ENCODE measurements at places on chromosomes 11 and 22. TPM values are rescaled to one million over a fixed set of nuclear protein-coding genes. Genes with fewer than 3 reads are reported as not detected.

DNA sequence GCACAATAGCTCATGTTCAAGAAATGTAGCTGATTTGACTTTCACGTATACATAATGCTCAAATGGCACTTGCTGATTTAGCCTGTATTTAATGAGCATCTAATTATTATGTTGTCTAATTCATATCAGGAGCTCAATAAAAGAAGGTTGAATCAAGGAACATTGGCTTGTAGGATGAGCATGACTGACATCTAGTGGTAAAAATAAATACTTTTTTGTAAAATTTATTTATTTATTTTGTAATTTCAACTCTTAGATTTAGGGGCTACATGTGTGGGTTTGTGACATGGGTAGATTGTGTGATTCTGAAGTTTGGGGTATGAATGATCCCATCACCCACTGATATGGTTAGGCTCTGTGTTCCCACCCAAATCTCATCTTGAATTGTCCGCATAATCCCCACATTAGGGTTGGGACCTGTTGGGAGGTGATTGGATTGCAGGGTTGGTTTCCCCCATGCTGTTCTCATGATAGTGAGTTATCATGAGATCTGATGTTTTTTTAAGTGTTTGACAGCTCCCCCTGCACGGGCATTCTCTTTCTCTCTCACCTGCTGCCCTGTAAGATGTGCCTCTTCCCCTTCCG, 1.7 kb upstream of the OR52E5 start:
- H3K4me3 ChIP-seq, result no peak overlapping the region
- H3K4me1 ChIP-seq, result no peaks in the 10 kb centered on the region
- H3K27ac ChIP-seq, result no peak overlapping the region
- H3K36me3 ChIP-seq, result no peaks in the 10 kb centered on the region
- DNase-seq, result no peak

DNA sequence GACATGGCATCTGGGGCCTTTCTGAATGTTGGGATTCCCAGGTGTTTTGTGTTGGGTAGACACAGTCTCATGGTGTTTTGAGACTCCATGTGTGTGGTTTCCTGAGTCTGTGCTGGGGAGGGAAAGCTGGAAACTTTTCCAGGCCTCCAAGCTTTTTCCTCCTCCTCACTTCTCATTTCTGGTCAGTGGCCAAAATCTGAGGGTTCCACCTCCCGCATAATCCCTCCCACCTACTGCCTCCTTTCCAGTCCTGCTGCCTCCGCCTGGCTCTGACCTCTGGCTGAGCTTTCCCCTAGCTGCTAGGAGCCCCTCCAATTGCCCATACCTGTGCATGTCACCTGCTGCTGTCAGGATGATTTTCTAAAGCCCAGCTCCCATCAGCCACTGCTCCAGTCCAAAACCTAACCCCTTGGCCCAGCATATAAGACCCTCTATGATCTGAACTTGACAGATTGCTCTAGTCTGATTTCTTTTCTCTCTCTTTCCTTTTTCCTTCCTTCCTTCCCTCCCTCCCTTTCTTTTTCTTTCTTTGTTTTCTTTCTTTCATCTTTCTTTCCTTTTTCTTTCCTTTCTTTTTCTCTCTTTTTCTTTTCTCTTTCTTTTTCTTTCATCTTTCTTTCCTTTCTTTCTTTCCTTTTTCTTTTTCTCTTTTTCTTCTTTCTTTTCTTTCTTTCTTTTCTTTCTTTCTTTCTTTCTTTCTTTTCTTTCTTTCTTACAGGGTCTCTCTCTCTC, 51.4 kb upstream of the NECTIN1 start:
- peaks cover 3% of the 10 kb centered on the region for H3K27me3 ChIP-seq
- no peak overlapping the region for H3K27ac ChIP-seq
- DNase-seq, result no peak
- no peaks in the 10 kb centered on the region for H3K36me3 ChIP-seq
- H3K4me3 ChIP-seq, result no peak overlapping the region

GVQW3 gene
- total RNA-seq, result 4.3 TPM

TUBA8 gene
- 1.8 TPM for total RNA-seq

SLC17A6 gene
- total RNA-seq, result not detected

CD248 gene
- total RNA-seq, result not detected

GRCh38 chr11:1447845-1448825, 38.4 kb downstream of the MOB2 start:
- H3K4me1 ChIP-seq, result no peaks in the 10 kb centered on the region
- no peak overlapping the region for H3K27ac ChIP-seq
- no peaks in the 10 kb centered on the region for H3K36me3 ChIP-seq
- DNase-seq, result no peak
- no peak overlapping the region for H3K4me3 ChIP-seq

DNA sequence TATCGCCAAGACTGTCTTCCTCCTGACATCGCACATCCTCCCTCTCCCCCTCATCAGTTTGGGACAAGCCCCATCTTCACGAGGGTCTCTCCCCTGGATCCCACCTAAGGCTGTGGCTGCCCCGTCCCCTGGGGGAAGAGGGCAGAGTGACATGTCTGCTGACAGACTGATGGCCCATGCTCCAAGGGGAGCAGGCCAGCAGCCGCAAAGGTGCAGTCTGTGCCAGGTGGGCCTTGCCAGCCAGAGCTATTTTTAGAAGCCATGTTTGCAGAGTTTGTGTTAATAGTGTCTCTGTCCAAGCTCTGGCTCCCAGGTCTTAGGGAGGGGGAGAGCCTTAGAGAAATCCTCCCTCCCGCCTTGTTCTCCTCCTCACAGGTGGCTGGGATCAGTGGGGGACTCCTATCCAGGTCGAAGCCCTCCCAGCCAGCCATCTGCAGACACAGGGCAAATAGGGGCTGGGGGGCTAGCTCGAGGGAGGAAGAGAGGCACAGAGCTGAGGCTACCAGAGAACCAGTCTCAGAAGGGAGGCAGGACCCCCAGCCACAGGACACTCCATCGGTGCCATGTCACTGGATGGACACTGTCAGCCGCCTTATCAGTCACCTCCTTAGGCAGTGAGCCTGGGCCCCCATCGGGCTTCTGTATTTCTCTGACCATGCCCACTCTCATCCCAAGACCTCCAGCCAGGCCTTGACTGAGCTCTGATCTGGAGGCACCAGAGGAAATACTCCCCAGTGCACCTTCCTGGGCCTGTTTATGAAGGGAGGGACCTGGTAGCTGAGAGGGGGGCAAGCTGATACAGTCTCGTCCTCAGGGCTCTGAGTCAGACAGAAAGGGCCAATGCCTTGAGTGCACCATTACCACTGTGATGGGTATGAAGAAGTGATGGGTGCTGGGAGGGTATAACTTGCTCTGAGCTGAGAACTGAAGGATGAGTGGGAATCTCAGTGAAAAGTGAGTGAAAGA, 49.3 kb downstream of the CHRDL2 start:
- H3K27me3 ChIP-seq, result peaks cover 20% of the 10 kb centered on the region
- DNase-seq, result no peak
- H3K4me3 ChIP-seq, result no peak overlapping the region
- H3K27ac ChIP-seq, result no peak overlapping the region
- H3K4me1 ChIP-seq, result no peaks in the 10 kb centered on the region
- H3K36me3 ChIP-seq, result no peaks in the 10 kb centered on the region

- no peak overlapping the region for H3K4me3 ChIP-seq
- H3K27ac ChIP-seq, result no peak overlapping the region
- peaks cover 62% of the 10 kb centered on the region for H3K4me1 ChIP-seq
- peaks cover 34% of the 10 kb centered on the region for H3K27me3 ChIP-seq
- no peak for DNase-seq
Measured at GRCh38 chr11:114081641-114082414, 22.3 kb downstream of the ZBTB16 start.

SAA4 gene
- not detected for total RNA-seq

DNA sequence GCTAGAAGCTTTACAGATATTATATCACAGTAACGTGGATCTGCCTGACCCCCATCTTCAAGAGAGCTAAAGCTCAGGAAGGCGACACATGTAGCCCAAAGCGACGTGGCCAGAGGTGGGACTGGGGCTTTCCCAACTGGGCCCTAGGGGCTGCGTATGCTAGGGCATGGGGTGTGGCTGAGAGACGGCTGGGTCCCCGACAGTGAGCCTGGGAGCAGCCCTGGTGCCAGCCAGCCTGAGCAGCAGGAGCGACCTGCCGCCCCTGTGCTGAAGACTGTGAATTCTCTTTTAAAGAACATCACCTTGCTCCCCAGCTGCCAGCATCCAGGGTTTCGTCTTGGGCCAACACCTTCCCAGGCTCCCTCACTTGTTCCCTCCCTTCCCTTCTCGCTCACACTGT, 32.9 kb upstream of the CYP2D6 start:
- H3K4me3 ChIP-seq, result no peak overlapping the region
- no peaks in the 10 kb centered on the region for H3K4me1 ChIP-seq
- H3K36me3 ChIP-seq, result peaks cover 23% of the 10 kb centered on the region
- H3K27me3 ChIP-seq, result no peaks in the 10 kb centered on the region
- DNase-seq, result no peak

DNA sequence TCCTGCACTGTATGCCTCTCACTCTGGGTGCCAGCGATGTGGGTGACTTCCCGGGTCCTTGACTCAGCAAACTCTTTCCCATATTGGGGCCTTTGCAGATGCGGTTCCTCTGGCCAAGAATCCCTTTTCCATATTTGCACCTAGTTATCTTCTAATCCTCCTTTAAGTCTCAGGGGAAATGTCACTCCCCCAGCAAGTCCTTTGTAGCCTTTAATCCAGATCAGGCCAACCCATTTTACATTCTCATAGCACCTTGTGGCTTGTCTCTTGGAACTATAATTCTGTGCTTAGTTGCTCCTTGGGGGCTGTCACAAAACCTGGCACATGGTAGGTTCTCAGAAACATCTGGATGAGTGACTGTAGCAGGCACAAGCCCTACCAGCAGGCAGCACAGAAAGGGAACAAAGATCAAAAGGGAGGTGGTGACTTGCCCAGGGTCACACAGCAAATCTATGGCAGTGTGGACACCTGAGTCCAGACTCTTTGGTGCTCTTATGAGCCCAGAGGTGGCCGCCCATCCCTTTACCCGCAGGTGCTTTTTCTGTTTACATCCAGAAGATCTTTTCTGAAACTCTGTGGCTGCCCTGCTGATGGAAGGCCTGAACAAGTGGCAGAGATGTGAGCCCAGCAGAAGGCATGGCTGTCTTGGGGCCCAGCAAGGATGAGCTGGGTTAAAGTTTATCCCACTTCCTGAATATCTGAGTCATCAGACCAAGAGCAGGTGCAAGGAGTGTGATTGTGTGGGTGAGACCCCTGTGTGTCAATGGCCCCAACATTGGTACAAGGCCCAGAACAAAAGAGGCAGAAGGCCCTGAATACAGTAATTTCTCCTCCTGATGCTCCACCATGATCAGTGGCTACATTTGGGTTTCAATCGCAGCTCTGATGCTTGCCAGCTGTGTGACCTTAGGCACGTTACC, 78.6 kb upstream of the GRK3 start:
- H3K4me3 ChIP-seq, result no peak overlapping the region
- no peak for DNase-seq
- no peaks in the 10 kb centered on the region for H3K27me3 ChIP-seq
- peaks cover 82% of the 10 kb centered on the region for H3K36me3 ChIP-seq
- H3K27ac ChIP-seq, result peak overlapping the region; percentile 83
- peaks cover 54% of the 10 kb centered on the region for H3K4me1 ChIP-seq

DGCR6 gene
- 1.2 TPM for total RNA-seq

- DNase-seq, result no peak
- H3K27ac ChIP-seq, result no peak overlapping the region
- H3K4me3 ChIP-seq, result no peak overlapping the region
- no peaks in the 10 kb centered on the region for H3K27me3 ChIP-seq
- no peaks in the 10 kb centered on the region for H3K36me3 ChIP-seq
Measured at GRCh38 chr11:29685361-29685760, 331.5 kb downstream of the KCNA4 start.

GRCh38 chr11:57885298-57886050, 123.9 kb downstream of the CTNND1 start:
- no peak for DNase-seq
- no peak overlapping the region for H3K4me3 ChIP-seq
- H3K36me3 ChIP-seq, result no peaks in the 10 kb centered on the region
- H3K4me1 ChIP-seq, result peaks cover 2% of the 10 kb centered on the region

GRCh38 chr22:44383064-44383575, 70.4 kb upstream of the SHISAL1 start:
- DNase-seq, result no peak
- no peaks in the 10 kb centered on the region for H3K4me1 ChIP-seq
- no peak overlapping the region for H3K4me3 ChIP-seq
- peaks cover under 1% of the 10 kb centered on the region for H3K27me3 ChIP-seq
- H3K27ac ChIP-seq, result no peak overlapping the region
- H3K36me3 ChIP-seq, result no peaks in the 10 kb centered on the region

GRCh38 chr11:561148-562003, 606 bp downstream of the RASSF7 start:
- peak overlapping the region; percentile 60 for H3K27ac ChIP-seq
- no peak for DNase-seq
- H3K36me3 ChIP-seq, result peaks cover 13% of the 10 kb centered on the region
- H3K4me1 ChIP-seq, result peaks cover 6% of the 10 kb centered on the region

- peaks cover 8% of the 10 kb centered on the region for H3K4me1 ChIP-seq
- no peak overlapping the region for H3K4me3 ChIP-seq
- no peak overlapping the region for H3K27ac ChIP-seq
- no peak for DNase-seq
- peaks cover 9% of the 10 kb centered on the region for H3K27me3 ChIP-seq
Measured at GRCh38 chr11:77497368-77497767, 23.5 kb upstream of the PAK1 start.

- H3K4me1 ChIP-seq, result no peaks in the 10 kb centered on the region
- H3K36me3 ChIP-seq, result no peaks in the 10 kb centered on the region
- DNase-seq, result no peak
- H3K4me3 ChIP-seq, result no peak overlapping the region
Measured at GRCh38 chr11:105152021-105152512, 12.5 kb upstream of the CARD18 start.

DNA sequence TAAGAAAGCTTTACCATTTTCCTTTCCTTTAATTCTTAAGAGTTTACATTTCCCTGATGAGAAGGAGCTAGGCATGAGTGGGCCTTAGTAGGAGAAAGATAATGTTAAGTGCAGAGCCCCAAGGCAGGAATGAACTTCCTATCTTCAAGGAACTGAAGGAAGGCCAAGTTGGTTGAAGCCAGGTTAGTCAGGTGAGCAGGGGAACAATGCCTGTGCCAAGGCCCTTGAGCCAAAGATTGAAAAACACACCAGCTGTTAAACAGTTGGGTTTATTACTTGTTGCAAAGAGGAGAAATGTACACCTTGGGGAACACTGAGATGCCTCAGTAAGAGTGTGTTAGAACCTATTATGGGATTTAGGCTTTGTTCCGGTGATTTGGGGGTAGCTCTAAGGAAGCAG, 10.0 kb downstream of the CNTF start:
- peaks cover 6% of the 10 kb centered on the region for H3K4me1 ChIP-seq
- H3K27me3 ChIP-seq, result no peaks in the 10 kb centered on the region
- peaks cover 4% of the 10 kb centered on the region for H3K36me3 ChIP-seq
- H3K27ac ChIP-seq, result no peak overlapping the region
- DNase-seq, result no peak

GRCh38 chr11:18105086-18105801, 638 bp downstream of the SAAL1 start:
- no peak for DNase-seq
- peak overlapping the region; percentile 86 for H3K27ac ChIP-seq
- peak overlapping the region; percentile 90 for H3K4me3 ChIP-seq
- peaks cover 40% of the 10 kb centered on the region for H3K36me3 ChIP-seq
- H3K27me3 ChIP-seq, result peaks cover 2% of the 10 kb centered on the region

- no peaks in the 10 kb centered on the region for H3K36me3 ChIP-seq
- H3K27ac ChIP-seq, result no peak overlapping the region
- no peak for DNase-seq
- H3K4me3 ChIP-seq, result no peak overlapping the region
- no peaks in the 10 kb centered on the region for H3K4me1 ChIP-seq
Measured at GRCh38 chr11:40274017-40274416, 1185.4 kb downstream of the LRRC4C start.

HSPB2 gene
- total RNA-seq, result not detected

SLC22A12 gene
- total RNA-seq, result not detected

- H3K36me3 ChIP-seq, result no peaks in the 10 kb centered on the region
- no peak overlapping the region for H3K4me3 ChIP-seq
- H3K27ac ChIP-seq, result no peak overlapping the region
- peaks cover 17% of the 10 kb centered on the region for H3K27me3 ChIP-seq
- no peak for DNase-seq
Measured at GRCh38 chr11:117730208-117730800, 66.7 kb downstream of the DSCAML1 start.

DEAF1 gene
- 72.0 TPM for total RNA-seq
